ENCODE measurements at places on chromosomes 7 and 10.

GRCh38 chr10:131312478-131312836 lies 936 bp upstream of the TCERG1L start:
- DNase-seq, result no peak

- DNase-seq, result no peak
These were observed 225.4 kb upstream of the IMMP2L start for GRCh38 chr7:111787741-111788140.

DNA sequence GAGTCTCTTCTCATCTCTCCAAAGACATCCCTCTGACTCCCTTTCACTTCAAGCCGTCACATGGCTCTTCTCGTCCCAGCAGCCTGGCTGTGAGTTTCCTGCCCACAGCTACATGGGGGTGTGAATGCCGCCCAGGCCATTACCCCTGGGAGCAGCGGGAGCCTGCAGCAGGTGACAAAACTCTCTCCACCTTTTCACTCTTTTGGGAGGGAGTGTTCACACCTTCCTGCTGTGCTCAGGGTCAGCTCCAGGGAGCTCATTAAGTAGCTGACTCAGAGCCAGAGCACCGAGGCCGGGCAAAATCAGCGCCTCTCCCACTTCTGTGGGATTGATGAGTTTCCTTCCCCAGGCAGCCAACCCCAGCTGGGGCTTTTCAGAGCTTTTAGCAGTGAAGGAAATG lies 271.3 kb downstream of the TYW1 start:
- no peak for DNase-seq

DNA sequence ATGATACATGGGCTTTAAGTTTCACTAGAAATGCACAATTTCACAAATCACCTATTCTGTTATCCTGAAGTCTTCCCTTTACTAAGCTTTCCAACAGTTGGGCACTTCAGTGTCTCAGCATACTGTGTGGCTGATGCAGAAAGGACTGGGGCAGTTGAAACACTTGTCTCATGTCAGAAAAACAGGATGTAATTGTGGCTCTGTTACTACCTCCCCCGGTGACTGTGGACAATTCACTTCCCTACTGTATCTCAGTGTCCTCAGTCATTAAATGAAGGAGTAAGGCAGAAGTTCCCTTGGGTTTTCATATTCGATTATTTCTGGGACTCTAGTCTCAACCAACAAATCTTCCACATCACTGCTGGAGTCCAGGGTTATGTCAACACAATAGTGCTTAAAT lies 17.9 kb downstream of the ANKRD22 start:
- DNase-seq, result no peak

DNA sequence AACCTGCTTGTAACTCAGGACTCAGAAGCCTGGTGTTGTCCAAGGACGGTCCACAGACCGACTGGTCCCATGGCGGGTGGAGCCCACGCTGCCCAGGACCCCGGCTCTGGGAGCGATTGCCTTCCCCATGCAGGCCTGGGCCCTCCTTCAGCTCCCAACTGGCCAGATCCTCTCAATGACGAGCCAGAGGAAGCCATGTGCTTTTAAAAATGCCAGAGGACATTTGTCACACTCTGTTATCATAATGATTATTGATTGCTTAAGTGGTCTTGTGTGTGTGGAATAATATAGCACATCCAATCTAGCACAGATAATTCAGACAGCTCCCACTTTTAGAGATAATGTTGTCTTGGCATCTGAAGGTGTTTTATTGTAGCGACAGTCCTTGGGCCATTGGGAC lies 22.6 kb upstream of the OGDHL start:
- no peak for DNase-seq

DNA sequence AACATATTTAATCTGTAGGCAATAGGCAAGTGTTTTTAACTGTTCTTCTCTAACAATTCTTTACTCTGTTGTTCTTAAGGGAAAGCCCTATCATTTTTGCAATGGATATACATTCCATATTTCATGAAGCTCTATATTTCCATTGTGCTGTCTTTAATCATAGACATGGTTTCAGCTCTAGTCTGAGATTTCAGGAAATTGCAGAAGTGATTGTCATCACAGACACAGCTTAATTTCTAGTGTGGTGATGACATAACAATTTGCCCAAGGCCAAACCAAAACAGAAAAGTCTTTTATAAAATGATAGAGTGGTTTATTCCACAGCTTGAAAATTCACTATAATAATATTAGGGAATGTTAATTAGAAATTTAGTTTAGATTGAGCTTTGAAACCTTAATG lies 494.1 kb upstream of the SEMA3A start:
- no peak for DNase-seq

- DNase-seq, result no peak
These were observed 53.8 kb upstream of the ITGB8 start for GRCh38 chr7:20276705-20277472.

DNA sequence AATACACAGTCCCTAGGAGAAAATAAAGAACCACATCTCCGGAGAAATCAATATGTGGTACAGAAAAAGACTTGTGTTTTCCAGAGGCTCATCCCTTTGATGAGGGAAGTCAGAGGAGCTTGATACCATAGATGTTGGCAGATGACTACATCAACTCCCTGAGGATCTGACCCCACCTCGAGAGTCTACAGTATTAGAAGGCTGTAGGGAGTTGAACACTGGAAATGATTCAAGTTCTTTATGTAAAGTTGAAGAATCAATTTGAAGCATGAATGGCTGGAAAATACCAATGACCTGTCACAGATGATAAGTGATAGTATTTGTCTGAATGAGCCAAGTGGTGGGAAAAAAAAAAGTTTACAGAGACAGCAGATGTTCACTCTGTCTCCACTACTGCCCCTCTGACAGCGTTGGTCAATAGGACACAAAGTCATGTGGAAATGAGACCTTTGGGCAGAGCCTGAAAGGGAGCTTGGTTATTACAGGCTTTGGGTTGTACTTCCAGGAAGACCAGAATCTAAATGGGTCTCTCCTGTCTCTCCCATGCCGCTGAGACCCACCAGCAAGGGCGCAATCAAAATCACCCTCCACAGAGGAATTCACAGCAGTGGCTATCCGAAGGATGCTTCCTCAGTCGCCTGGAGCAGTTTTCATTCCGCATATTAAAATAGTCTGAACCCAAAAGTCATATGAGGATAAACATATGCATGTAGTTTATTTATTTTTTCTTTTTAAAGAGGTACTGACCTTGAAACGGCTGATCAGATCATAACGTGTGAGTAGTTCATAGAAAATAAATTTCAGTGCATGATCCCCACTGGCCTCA lies 185.7 kb downstream of the PPP1R17 start:
- no peak for DNase-seq

- DNase-seq, result no peak
These were observed 23.1 kb upstream of the DDIT4 start for GRCh38 chr10:72250666-72251065.

- DNase-seq, result no peak
These were observed 241.7 kb downstream of the TMEM26 start for GRCh38 chr10:61211468-61211867.

- no peak for DNase-seq
These were observed 489.1 kb downstream of the SUGCT start for GRCh38 chr7:40623863-40624262.

DNA sequence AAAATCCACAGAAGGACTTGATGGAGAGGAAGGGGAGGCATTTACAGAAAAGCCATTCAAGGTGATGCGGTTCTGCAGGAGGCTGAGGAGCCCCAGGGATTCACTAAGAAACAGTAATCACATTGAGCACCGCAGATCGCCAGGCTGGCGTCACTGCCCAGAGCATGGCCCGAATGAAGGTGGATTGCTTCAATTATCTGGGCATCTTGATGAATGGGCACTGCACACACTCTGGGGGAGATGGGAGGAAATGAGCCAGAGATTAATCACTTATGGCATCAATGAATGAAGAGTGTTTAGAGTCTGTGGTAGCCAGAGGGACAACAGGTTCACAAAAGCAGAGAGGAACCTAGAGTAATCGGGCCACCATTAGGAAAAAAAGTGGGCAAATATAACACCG lies 292.1 kb downstream of the ZEB1 start:
- no peak for DNase-seq

GRCh38 chr10:113692271-113692670 lies 12.6 kb downstream of the CASP7 start:
- DNase-seq, result no peak

- no peak for DNase-seq
These were observed 218.1 kb downstream of the MAD1L1 start for GRCh38 chr7:2014391-2015241.

GRCh38 chr7:88111140-88111743 lies 108.6 kb downstream of the SRI start:
- DNase-seq, result no peak

- DNase-seq, result no peak
These were observed 4.1 kb downstream of the SH3PXD2A start for GRCh38 chr10:103851261-103851660.

- no peak for DNase-seq
These were observed 127.1 kb downstream of the TAX1BP1 start for GRCh38 chr7:27866828-27867672.

- DNase-seq, result no peak
These were observed 734.7 kb downstream of the KCNMA1 start for GRCh38 chr10:76902949-76903348.

GRCh38 chr10:125086691-125087090 lies 73.7 kb downstream of the CTBP2 start:
- DNase-seq, result no peak

All from GOT3 (cell line).